ENCODE measurements at places on chromosomes 4 and X.

GRCh38 chr4:44984083-44984482 is 257.7 kb upstream of the GNPDA2 start:
- no peak for DNase-seq

DNA sequence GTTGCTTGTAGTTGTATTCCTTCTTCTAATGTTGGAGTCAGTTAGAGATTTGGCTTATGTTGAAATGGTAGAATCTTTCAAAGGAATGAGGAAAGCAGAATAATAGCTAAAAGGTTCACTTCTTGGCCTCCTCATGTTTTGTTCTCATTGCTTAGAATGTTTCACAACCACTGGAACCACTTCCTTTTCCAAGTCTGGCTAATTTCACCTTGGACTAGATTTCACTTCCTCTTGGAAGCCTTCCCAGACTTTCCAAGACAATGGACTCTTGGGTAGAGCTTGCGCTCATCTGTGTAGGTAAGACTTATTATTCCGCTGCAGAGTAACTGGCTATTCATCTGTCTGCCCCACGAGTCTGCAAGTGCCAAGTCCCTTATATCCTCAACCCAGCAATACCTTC is 8.3 kb downstream of the SPATA18 start:
- DNase-seq, result no peak

- no peak for DNase-seq
Observed at GRCh38 chrX:73838123-73838522, 275.1 kb downstream of the CHIC1 start.

DNA sequence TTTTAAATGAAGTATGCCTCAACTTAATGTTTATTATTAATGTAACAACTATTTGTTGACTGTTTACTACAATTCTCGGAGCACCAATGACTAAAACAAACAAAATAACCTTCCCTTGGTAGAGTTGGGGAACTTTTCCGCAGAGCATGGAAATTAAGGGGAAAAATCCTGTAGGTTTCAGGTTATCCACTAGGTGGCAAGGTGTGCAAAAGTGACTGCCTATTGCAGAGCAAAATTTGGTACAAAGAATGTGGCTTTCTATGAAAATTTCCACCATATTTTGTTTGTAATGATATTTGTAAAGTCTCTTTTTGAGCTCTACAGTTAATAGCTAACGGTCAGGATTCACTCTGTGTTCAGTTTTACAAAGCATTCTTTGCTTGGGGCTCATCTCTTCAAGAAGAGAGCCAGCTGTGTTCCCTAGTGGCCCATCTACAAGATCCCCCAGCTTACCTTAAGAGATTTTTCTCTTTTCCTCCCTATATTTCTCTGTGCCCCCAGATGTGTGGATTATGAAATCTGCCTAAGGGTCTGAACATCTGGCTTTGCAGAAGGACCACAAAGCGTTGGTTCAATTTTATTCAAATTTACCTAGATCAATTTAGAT is 61.1 kb downstream of the FBXO8 start:
- DNase-seq, result no peak

DNA sequence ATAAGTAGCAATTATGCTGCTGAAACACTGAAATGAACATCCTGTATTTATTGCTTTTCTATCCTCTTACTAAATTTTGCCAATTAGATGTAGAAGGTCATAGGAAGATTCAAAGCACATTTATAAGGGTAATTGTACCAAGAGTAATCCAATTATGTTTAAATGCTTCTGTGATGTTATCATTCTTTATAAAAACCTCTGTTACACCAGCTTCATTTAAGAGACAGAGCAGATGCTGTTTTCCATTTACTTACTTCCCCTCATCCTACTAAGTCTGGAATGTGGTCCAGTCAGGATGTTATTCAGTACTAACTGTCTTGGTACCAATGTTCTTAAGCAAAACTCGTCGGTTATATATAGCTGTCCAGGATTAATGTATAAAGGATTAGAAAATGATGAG is 539.6 kb downstream of the PDHA2 start:
- no peak for DNase-seq

DNA sequence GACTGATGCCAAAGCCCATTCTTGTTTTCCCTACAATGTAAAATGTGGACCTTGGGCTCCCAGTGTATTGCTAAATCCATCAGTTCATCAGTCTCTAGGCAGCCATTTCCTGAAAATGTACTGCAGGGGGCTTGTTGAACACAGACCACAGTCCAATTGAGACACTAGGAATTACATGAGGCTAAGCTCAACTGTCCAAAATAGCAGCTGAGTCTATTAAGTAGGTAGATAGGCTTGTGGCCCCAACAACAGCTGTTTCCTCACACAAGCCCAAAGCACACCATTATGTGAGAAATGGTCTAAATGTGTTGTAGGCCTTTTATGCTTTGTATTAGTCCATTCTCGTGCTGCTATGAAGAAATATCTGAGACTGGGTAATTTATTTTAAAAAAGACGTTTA is 60.0 kb upstream of the PAK3 start:
- DNase-seq, result no peak

GRCh38 chr4:17787315-17787714 is 5.9 kb upstream of the FAM184B start:
- DNase-seq, result no peak

DNA sequence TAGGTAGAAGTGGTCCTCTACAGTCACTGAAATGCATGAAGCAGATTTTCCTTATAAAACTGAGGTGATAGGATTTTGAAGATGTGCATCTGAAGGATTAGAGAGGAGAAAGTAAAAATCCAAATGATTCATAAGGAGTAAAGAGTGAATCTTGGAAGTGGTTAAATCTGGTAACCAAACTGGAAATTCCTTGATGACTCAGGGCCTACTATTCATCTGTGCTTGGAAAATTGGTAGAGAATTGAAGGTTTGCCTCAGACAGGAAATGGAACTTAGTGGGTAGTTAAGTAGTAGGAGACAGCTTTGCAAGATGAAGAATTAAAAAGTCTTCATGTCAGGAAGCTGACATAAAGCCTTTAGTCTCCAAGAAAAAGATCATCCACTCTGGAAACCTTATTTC is 368.9 kb upstream of the CTSO start:
- no peak for DNase-seq

GRCh38 chrX:8851231-8851886 is 50.2 kb upstream of the FAM9A start:
- no peak for DNase-seq

DNA sequence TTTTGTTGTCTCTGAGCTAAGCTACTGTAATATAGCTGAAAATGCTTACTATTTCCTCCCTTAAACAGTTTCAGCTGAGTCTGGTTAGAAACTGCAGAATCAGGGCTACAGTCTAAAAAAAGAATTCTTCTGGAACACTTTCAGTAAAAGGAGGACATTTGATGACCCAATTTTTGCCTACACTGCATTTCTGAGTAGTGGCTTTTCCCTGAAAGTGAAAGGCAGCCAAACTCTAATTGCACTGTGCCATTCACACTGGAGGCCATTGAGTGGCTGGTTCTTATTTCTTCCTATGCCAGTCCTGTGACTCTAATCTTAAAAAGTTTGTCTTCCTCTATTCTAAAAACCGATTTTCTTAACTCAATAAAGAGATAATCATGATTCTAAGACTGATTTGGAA is 526.0 kb downstream of the CFAP47 start:
- DNase-seq, result no peak

- no peak for DNase-seq
Observed at GRCh38 chrX:76921176-76921575, 493.7 kb downstream of the MAGEE1 start.

DNA sequence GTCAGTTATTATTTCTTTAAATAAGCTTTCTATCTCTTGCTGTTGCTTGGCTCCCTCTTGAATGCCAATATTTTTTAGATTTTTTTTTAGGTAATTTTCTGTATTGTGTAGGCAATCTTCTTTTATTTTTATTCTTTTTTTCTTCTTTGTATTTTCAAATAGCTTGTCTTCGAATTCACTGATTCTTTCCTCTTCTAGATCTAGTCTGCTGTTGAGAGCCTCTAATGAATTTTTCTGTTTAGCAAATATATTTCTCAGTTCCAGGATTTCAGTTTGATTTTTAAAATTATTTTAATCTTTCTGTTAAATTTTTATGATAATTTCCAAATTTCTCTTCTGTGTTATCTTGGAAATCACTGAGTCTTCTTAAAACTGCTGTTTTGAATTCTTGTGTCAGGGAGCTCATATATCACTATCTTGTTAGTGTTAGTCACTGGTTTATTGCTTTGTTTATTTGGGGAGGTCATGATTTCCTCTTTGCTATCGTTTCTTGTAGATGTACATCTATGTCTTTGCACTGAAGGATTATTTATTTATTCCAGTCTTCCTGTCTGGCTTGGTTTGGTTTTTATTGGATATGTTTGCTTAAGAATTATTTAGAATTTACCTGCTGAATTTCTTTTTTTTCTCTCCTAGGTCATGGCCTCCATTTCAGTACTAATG is 39.9 kb upstream of the GPRIN3 start:
- no peak for DNase-seq

GRCh38 chrX:19785647-19786046 is 101.8 kb downstream of the SH3KBP1 start:
- no peak for DNase-seq

DNA sequence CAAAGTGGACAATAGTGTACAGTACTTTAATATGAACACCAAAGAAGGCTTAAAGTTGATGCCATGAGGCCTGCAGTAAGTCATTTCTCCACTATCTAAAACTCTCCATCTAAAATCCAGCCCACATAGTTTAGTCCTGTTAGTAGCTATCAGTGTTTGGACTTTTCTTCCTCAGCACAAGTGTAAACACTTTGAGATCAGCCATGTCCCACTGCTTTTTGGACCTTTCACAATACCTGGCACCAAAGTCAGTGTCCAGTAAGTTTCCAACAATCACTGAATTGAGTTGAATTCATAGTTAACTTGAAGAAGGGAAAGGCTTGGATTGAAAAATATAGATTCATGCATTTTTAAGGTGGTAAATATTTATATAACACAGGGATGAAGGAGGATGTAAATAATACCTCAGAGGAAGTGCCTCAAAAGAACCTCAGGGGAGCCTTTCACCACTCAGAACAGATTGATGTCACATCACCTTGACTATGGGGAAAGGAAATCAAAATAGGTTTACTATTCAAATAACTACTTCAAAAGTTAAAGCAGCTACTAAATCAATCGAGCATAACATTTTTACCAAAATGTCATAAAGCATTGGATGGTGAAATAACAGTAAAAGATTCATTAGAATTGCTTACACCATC is 76.7 kb downstream of the FTHL17 start:
- DNase-seq, result no peak

DNA sequence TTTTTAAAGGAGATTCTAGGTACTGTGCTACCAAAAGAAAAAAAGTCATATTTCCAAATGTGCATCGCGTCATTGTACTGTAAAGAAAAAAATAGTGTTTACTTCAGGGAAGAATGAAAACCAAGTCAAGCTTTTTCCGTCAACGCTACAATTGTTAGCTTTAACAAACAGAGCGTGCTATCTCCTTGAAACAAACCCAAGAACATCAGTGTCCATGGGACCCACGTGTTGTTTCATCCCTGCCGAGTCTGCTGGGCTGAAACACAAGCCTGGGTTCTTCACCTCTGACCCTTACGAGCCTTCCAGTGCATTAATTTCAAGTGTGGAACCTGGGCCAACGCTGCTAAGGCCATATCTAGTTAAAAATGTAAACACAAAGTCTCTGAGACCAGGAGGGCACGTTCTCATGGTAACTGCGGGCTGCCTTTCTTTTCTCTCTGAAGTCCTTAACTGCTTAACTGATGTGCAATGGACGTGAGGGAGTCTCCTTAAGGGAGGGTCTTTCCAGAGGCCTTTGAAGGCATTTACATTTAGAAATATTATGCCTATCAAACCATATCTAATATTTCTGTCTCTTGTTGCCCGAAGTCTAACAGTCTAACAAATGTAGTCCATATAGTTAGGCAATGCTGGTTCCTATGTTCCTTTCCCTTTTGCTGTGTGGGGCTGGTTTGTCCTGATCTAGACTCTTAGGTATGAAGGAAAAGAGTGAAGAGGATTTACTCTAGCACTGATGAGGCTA is 36.3 kb downstream of the ING2 start:
- no peak for DNase-seq

GRCh38 chr4:121272526-121272925 is 108.3 kb downstream of the QRFPR start:
- DNase-seq, result no peak

DNA sequence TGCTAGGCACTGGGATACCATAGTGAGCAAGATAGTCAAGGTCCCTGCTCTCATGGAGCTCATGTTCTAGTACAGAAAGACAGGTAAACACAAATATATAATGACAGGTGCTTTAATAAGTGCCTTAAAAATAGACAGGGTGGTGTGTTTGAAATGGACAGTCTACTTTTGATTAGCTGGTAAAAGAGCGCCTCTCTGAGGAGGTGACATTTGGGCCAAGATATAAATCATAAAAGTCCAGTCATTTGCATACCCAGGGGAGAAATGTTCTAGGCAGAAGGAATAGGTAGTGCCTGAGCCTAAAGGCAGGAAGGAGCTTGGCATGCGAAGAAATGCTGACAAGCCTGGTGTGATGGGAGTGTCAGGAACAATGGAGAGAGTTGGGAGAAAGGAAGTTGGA is 83.6 kb downstream of the DNAAF6 start:
- DNase-seq, result no peak

DNA sequence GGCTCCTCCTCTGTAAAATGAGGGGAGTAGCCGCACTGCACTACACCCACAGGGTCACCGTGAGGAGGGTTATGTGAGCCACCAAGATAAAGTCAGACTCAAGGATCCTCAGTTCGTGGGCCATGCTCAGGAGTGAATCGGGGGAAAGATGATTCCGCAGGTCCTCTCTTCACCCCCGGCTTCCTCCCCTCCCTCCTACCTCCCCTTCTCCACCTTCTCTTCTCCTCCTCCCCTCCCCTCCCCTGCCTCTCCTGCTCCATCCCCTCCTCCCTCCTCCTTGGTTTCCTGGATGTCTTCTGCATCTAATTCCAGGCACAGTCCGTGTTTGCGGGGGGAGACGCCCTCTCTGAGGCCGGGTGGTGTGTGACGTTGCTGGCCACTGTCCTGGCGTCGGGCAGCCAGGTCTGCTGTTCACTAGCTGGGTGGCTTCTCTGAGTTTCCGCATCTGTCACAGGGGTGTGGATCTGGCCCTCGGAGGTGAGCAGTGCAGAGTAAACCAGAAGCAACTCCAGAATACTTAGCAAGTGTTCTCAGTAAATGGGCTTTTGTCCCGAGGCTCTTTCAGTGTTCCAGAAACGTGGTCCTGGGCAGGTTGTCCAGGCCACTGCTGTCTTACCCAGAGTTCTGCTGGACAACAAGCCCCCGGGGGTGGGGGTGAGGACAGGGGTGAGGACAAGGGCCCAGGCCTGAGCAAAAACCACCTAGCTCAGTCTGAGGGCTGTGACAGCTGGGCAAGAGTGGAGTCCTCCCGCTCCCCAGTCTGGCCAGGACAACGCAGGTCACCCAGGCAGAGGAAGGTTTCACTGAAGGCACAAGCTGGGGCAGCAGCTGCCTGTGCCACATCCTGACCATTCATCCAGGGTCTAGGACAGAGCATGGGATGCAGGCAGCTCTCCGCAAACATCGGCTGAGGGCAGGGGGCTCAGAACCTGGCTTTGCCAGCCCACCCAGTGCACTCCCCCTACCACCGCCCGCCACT is 92.4 kb downstream of the PPP2R2C start:
- DNase-seq, result no peak

- DNase-seq, result no peak
Observed at GRCh38 chr4:103915224-103915869, 195.6 kb upstream of the TACR3 start.

- DNase-seq, result no peak
Observed at GRCh38 chrX:150529587-150529986, 38.8 kb upstream of the MTM1 start.
